Ovary (tissue), 10 donors: ENCODE measurements at places on chromosomes 3 and 15.

GRCh38 chr3:8237893-8238292 is 263.7 kb upstream of the LMCD1 start:
- no peak for DNase-seq

DNA sequence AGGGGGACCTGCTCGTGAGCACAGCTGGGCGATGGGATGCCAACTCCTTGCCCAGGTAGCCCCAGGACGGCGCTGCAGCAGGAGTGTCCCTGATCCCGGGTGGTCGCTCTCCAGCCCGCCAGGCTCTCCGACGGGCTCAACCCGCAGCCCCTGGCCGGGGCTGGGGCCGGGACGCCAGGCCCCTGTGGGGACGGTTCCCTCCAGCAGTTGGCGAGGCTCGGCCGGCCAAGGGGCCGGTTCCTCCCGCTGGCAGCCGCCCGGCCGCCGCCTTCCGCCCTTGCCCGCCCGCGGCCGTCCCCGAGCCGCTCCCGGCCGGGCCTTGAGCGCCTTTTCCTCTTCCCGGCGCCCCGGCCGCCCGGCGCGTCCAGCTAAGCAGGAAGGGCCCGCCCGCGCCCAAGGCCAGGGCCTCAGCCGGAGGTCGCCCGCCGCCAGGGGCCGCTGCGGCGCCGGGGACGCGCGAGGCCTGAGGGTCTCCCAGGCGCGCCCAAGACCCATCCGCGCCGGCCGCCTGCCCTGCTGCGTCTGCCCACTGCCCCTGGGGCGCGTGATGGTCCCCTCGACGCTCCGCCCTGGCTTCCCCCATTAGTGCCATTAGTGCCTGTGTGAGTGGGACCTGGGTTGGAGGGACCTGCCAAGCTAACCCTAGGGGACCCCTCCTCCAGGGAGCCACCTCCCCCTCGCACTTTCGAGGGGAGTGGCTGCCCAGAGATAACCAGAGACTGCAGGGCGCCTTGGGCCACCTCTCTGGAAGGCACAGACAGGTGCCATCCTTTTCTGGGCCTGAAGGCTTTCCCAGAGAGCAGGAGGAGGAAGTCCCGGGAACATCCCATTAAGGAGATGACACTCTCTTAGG is 106.4 kb downstream of the FBLN2 start:
- peak; percentile 57 for DNase-seq

GRCh38 chr3:49641921-49642707 is 32.0 kb upstream of the APEH start:
- no peak for DNase-seq

GRCh38 chr3:53166206-53166605 is 5.2 kb downstream of the PRKCD start:
- DNase-seq = no peak

DNA sequence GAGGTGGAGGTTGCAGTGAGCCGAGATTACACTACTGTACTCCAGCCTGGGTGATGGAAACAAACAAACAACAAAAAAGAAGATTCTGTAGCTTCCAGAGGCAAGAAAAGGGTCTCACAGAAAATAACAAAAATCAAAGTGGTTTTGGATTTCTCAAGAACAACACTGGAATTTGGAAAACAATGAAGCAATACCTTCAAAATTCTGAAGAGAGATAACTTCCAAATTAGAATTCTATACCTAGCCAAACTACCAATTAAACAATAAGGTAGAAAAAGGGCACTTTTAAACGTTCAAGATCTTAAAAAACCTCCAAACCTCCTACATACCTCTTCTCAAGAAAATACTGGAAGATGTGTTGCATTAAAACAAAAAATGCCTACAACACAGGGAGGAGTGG is 4.9 kb upstream of the CDCP1 start:
- no peak for DNase-seq

DNA sequence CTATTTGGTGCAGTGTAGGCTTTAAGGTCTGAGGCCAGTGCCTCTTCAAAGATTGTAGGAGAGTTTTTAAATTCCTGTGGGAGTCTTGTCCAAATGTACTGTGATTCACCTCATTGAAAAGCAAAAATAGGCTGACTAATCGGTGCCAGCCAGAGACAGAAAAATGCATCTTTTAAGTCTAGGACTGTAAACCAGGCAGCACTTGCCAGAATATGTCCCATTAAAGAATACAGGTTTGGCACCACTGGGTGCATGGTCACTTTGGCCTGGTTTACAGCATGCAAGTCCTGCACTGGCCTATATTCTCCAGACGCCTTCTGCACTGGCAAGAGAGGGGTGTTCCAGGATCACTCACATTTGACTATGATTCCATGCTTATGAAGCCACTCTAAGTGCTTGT is 20.3 kb upstream of the NOX5 start:
- no peak for DNase-seq

GRCh38 chr3:95097493-95097892 is 1034.6 kb downstream of the NSUN3 start:
- DNase-seq = no peak

DNA sequence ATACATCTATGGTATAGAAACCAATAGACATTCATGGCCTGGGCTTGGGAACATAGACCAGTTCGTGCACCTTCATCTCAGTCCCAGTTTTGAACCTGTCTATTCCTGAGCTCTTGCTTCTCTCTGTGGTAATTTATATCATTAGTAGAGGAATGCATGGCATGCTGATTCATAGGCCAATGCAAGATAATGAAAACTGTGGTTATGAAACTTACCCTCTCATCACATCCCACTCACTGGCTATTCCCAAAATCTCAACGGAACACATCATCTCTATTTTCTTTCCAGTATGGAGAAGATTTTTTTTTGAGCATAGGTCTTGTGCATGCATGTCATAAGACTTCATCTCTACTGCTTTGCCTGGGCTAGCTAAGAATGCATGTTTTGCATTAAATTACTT is 18.7 kb upstream of the P2RY12 start:
- DNase-seq = no peak

GRCh38 chr3:184738982-184739381 is 27.1 kb upstream of the MAGEF1 start:
- DNase-seq = peak; percentile 2

DNA sequence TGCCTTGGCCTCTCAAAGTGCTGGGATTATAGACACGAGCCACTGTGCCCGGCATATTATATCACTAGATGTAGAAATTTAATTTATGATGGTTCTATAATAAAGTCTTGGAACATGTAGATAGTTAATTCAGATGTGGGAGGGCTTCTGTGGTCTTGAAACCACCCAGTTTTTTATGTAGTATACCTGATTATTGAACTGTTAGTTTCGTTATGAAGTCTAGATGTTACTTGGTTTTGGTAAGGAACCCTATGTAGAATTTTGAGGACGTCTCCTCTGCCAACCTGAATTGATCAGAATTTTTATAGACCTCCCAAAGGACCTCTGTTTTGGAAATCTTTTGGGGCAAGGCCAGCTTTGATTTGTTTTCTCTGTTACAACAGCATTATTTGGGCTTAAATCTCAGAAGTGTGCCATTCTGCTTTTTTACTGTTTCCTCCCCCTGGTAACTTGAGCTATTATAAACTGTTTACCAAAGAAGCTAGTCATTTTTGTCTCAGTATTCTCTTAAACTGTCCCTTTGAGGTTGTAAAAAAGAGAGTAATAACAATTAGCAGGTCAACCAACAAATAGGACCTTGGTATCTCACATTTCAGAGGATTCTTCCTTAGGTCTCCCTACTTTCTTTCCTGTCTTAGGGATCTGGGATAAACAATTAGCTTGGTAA is 20.8 kb downstream of the AKAP13 start:
- DNase-seq = no peak

DNA sequence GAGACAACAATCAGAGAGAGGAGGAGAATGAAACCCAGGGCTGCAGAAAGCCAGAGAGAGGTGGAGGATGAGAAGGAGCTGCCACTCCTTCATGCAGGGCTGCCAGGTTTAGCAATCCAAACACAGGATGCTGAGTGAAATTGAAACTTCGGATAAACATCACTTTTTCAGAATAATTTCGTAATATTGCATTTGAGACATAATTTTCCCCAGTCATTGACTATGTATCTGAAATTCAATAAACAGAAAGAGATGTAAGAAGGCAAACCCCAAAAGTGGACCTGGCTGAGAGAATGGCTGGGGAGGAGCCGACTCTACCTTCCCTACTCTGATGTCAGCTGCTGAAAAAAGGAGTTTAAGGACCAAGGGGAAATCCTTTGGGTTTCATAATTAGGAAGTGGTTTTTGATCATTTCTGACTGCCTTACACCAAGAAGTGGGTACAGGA is 33.8 kb downstream of the SLC9A9 start:
- no peak for DNase-seq

DNA sequence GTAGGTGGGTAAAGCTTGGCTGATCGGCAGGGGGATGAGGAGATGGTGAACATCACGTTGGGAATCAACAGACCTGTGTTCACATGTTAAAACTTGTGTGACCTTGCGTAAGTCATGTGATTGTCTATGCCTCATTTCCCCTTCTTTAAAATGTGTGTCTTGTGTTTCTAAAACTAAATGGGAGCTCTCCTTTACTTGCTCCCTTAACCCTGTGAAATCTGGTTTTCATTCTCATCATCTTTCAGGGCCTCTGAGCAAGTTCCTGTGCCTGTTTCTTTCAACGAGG is 29.7 kb upstream of the IREB2 start:
- DNase-seq = no peak

DNA sequence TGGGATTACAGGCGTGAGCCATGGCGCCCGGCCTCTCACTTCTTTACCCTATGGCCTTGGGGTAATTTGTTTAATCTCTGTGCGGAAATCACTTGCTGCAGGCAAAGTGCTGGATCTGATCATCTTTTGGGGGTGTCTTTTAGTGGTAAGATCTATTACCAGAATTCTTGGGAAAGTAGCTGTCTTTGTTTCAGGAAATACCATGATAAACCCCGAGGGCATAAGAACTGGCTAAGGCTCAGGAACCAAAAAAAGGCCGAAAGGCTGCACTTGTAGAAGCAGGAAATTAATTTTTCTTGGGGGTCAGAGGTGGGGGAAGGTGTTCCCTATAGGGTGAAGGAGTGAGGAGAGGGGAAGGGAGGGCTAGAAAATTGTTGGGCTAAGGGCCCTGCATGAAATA is 22.7 kb upstream of the IGF2BP2 start:
- DNase-seq = no peak

DNA sequence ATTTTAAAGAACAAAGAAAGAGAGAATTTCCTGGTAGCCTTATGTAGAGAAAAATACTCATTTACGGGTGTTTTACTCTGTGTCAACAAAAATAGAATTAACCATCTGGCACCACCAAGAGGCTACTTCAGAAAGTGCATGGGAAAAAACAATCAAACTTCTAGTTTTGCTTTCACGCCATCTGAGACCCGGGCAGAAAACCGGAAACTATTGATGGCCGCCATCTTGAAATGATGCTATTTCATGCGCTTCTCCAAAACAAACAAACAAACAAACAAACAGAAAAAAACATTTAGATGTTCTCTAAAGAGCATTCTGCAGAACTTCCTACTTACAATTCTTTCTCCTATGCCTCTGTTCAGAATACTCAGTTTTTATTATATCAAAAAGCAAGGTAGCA is 49.4 kb upstream of the SYNPR start:
- no peak for DNase-seq

GRCh38 chr3:150871192-150871591 is 34.0 kb downstream of the MINDY4B start:
- no peak for DNase-seq

- DNase-seq = no peak
Observed at GRCh38 chr15:25060472-25060803, 105.7 kb downstream of the SNRPN start.

DNA sequence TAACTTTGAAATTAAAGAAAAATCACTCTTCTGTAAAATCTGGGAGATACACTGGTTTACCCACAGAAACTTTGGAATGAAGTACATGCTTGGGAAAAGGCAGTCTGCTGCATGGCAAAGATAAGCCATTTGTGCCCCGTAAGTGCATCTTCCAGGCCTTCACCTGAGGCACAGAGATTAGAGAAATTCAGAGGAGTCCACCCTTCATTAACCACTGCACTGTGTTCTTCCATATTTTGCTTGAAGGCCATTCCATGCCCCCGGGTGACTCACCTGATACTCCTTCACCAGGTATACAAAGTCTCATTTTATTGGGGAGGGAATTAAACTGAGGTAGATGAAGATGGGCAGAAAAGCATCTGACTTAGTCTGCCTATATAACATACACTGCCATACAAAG is 53.0 kb downstream of the CMSS1 start:
- no peak for DNase-seq

DNA sequence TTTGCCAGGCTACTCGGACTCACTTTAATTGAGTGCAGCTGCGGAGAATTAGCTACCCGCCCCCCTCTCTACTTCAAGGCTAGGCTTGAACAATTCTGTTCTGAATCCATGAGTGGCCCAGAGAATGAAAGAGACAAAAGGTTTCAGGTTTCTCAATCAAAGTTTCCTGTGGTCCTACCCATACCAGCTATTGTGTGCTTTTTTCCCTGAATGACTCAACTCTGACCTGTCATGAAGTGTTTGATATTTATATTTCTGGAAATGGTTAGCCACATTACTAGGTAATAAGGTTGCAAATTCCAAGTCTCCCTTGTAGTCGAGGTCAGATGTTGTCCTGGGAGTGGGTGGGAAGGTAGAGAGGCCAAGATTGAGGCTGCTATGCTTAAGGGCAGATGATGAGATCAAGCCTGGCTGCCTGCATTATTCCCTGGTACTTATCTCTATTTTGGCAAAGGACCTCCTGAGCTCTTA is 392.7 kb upstream of the TBL1XR1 start:
- no peak for DNase-seq

- DNase-seq = no peak
Observed at GRCh38 chr15:67556976-67557570, 14.6 kb downstream of the MAP2K5 start.

- no peak for DNase-seq
Observed at GRCh38 chr15:50067254-50067653, 51.8 kb downstream of the ATP8B4 start.

GRCh38 chr3:190556351-190556750 is 42.5 kb downstream of the IL1RAP start:
- no peak for DNase-seq

GRCh38 chr15:81074773-81075172 is 59.3 kb upstream of the CFAP161 start:
- DNase-seq = no peak

DNA sequence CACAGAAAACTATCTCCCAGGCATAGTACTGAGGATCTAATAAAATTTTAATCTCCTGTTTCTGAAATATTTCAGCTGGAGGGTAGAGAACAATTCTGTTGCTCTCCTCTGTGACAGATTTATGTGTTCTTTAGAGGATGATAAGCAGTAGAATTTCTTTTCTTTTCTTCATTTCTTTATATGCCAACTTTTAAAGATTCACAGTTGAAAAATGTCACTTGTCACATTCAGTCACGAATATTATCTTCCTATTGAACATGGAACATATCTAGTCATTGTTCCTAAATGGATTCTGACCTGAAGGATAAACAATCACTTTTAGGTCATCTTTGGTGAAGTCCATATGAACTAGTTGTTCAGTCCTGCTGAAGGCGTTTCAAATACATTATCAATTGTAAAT is 585.5 kb upstream of the DPPA4 start:
- DNase-seq = no peak
